ENCODE measurements at places on chromosomes 13 and 19.
A peak's percentile ranks its signal among the peaks of the same experiment; 100 is the strongest.

DNA sequence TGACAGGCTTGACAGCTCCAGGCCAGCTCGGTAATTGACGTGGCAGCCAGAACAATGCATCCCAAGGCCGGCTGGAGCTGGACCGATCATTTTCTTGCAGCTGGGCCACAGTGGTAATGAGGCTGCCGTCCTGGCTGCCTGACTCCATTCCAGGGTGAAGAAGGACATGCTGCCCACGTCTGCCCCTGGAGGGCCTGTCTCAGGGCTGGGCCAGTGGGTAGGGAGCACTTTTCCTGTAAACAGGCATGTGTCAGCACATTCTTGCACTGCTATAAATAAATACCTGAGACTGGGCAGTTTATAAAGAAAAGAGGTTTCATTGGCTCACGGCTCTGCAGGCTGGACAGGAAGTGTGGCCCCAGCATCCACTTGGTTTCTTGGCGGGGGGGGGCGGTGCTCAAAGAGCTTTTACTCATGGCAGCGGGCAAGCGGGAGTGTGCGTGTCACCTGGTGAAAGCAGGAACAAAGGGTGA is 38.1 kb upstream of the KCTD15 start:
- no peak for DNase-seq

DNA sequence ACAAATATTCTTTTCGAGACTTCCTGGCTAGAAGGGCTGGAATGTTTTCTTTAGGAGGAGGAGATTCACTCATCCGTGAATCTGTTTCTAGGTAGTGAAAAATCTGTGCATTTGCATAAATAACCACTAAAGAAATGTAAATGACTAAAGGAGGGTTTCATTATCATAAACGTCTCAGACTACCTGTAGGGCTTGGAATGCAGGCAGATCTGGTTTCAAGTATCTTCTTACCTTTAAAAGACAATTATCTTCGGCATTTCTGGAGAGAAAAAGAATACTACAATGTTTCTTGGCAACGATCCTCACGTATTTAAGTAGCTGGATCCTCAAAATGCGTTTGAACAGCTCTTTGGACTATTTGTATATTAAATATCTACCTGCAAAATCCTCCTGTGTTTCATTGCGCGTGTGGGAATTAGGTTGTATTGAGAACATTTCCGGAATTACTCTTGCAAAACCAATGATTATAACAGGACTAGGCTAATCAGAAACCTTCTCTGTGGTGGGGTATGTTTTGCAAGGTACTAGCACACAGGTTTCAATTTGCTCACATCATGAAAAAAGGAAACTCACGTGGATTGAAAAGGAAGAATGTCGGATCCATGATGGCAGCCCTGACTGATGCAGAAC is 291.1 kb upstream of the ARGLU1 start:
- no peak for DNase-seq

- DNase-seq: no peak
Observed at GRCh38 chr13:92670096-92670495, 556.5 kb upstream of the GPC6 start.

- no peak for DNase-seq
Observed at GRCh38 chr13:28100150-28101121, at the start of gene FLT3. Gene FLT3, minus strand, starts transcription at chr13:28100576. Its CDS starts 66 bp downstream, at chr13:28100510.

DNA sequence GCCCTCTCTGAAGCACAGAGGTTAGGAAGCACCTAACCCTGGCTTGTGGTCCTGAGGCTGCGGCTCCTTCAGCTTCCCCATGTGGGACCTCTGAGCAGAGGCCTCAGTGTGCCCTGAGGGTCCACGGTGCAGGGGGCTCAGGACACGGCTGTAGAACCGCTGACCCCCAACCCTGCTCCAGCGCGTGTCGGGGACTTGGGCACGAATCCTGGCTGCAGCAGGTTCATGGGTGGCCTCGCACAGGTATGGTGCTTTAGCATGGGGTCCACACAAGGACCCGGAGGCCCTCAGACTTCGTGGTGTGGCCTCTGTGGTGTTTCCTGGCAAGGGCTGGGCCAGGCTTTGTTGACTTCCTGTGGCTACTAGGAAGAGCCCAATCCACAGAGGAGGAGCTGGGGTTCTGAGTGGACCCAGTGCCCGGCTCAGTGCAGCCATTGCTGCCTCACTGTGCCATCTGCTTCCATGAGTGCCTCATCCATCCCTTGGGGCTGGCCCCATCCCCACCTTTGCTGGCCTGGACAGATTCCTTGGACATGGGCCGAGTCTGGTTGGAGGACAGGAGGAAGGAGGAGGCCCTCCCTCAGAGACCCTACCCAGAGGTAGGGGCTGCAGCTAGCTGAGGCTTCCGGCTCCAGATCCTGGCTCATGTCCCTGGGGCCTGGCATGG is 24.5 kb downstream of the ZBTB7A start:
- DNase-seq: no peak

DNA sequence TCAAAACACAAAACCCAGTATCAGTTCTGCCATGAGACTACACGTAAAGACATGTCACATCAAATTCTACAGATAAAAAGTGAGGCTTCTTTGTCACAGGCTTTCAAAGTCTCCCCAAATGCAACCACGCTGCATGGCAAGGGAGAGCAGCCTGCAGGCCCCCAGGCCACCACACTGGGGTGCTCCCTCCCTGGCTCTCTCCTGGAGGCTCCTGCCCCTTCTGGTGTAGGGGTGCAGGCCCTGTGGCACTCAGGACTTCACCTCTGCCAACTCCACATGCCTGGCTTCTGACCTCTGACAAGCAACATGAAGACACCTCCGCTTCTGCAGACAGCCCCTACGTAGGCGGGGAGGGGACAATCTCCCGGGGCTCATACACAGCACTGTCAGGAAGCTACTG is 14.3 kb downstream of the AKAP8 start:
- DNase-seq: no peak

GRCh38 chr13:39655041-39655568 is 357 bp upstream of the COG6 start:
- peak; percentile 10 for DNase-seq

- no peak for DNase-seq
Observed at GRCh38 chr19:30086916-30087315, 144.9 kb downstream of the URI1 start.

- no peak for DNase-seq
Observed at GRCh38 chr19:3413796-3414327, 47.5 kb downstream of the NFIC start.

Data from OCI-LY7 (cell line).